Head of caudate nucleus (tissue), 42 donors: ENCODE measurements at places on chromosomes 13 and 19.

GRCh38 chr13:63184693-63185092 lies 1769.0 kb upstream of the PCDH20 start:
- no peak for DNase-seq

GRCh38 chr13:114065926-114066774 lies 66.3 kb downstream of the RASA3 start:
- DNase-seq, result no peak

GRCh38 chr13:108155185-108156106 lies 59.9 kb downstream of the LIG4 start:
- DNase-seq, result peak; percentile 72

GRCh38 chr19:32691952-32692726 lies 518 bp downstream of the NUDT19 start:
- peak; percentile 76 for DNase-seq
